ENCODE measurements at places on chromosomes 11 and 22.

- DNase-seq = no peak
Measured at GRCh38 chr11:17570034-17570433, 23.0 kb downstream of the OTOG start.

GRCh38 chr11:81303038-81303664 is 1430.5 kb downstream of the FAM181B start:
- no peak for DNase-seq

GRCh38 chr11:16896729-16897469 is 117.3 kb downstream of the PLEKHA7 start:
- DNase-seq = no peak

GRCh38 chr11:109984634-109985289 is 108.4 kb upstream of the ZC3H12C start:
- DNase-seq = peak; percentile 49

GRCh38 chr11:128891913-128892398 is 800 bp downstream of the KCNJ5 start:
- DNase-seq = no peak

Data from T-helper 1 cell (primary cell).